CD4-positive, alpha-beta T cell treated with Interleukin-6 at 100 ng/mL for 8 hours (primary cell): ENCODE measurements at places on chromosomes 5 and 9.

- DNase-seq: no peak
These were observed 43.7 kb upstream of the SLIT3 start for GRCh38 chr5:169344629-169345028.

GRCh38 chr5:101370181-101370580 lies 467.1 kb upstream of the ST8SIA4 start:
- DNase-seq: no peak

- DNase-seq: no peak
These were observed 54.9 kb upstream of the ZSWIM6 start for GRCh38 chr5:61277190-61277589.

DNA sequence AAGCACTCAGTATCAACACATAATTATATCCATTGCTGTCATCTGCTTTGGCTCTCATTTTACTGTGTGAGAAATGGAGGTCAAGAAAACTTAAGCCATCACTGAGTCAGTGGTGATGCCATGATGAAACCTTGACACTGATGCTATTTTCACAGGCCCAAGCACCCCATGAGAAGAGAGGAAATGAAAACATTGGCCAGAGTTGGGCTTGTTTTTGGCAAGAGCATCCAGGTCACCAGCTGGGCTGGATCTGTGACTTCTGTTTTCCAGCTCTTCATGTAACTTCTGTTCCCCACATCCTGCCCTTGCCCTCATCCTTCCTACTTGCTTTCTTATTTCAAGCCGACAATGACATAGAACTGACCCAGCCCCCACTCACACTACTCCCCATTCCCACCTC lies 10.0 kb downstream of the LCP2 start:
- DNase-seq: no peak

- DNase-seq: no peak
These were observed 76.7 kb downstream of the EPB41L4A start for GRCh38 chr5:112342389-112342788.

DNA sequence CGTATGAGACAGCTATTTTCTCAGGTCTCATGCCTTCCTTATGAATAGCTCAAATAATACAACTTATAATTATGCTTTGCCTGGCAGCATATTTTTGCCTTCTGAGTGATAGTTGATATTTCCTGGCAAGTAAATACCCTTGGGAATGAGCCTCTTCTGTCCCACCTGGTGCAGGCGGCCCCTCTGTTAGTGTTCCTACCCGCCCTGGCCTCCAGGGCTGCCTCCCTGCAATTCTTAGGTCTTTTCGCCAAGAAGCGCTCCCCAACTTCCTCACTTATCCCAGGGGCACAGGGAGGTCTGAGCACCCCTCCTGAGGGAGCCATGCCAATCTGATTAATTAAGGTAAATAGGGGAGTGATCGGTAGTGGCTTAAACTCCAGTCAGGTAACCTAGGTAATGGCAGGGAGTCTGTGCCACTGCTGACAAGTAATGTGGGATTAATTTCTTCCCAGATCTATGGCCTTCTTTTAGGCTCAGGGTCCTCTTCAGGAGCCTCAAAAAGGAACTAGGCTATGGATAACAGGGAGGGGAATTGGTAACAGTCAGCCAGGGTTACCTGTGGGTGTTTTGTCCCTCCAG lies 81.5 kb downstream of the GALNT10 start:
- no peak for DNase-seq

DNA sequence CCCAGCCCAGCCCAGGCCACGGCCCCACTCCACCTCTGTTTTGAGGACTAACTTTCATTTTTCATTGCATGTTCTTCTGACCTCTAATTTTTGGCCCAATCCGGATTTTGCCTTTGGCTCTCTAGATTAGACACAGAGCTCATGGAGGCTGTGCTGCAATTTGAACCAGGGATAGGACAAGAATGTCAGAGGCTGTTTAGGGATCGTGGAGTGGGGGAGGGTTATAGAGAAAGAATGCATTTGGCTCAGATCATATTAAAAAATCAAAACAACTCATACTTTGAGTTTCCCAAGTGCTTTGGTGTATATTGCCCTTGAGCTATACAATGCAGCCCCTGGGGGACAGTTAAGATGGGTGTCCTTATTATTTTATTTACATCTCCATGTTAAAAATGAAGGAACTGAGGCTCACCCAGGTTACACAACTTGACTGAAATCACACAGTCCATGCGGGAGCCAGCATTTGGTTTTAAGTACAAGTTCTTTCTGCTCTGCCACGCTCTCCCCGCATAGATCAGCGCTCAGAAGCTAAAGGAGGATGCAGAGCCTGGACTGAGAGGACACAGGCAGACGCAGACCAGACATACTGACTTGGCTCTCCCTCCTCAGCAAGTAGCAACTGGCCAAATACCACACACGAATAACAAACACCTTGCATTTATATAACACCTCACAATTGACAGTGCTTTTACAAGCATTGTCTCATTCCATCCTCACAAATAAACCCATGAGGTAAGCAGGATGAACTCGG lies 126.4 kb upstream of the RAI14 start:
- DNase-seq: no peak

DNA sequence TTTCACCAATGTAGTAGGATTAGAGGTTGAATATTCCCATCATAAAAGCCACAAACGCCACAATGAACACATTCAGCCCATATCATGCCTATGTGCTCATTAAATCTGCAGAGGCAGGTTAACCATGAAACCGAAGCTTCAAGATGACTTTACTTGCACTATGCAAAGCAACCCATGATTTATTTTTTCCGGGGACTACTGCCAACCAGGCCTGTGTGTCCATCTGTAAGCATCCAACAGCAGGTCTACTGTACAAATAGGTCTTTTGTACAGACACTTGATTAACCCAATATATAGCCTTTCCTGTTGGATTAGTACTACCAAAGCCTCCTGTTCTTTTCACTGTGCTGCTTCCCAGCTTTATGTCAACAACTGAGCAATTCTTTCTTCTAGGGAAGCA lies 104.9 kb upstream of the CDH10 start:
- no peak for DNase-seq

- no peak for DNase-seq
These were observed 113.1 kb downstream of the LIFR start for GRCh38 chr5:38443390-38443789.

DNA sequence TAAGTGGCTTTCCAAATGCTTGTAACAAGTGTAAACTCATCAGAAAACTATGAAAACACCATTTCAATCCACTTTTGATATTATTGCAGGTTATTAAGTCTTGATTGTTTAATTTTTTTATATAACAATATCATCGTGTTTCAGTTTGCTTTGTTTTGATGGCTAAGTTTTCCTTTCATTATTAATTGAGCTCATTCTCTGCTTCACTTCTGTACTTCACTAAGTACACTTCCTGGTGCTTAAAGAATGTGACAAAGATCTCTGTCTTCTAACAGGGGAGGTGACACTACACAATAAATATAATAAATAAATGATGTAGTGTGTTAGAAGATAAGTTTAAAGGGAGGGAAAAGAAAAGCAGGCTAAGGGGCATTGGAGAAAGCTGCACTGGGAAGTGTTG lies 13.0 kb upstream of the RAD23B start:
- DNase-seq: no peak

GRCh38 chr5:11909471-11909870 lies 5.2 kb upstream of the CTNND2 start:
- DNase-seq: no peak

GRCh38 chr5:150960791-150961396 lies 56.1 kb upstream of the ZNF300 start:
- no peak for DNase-seq

DNA sequence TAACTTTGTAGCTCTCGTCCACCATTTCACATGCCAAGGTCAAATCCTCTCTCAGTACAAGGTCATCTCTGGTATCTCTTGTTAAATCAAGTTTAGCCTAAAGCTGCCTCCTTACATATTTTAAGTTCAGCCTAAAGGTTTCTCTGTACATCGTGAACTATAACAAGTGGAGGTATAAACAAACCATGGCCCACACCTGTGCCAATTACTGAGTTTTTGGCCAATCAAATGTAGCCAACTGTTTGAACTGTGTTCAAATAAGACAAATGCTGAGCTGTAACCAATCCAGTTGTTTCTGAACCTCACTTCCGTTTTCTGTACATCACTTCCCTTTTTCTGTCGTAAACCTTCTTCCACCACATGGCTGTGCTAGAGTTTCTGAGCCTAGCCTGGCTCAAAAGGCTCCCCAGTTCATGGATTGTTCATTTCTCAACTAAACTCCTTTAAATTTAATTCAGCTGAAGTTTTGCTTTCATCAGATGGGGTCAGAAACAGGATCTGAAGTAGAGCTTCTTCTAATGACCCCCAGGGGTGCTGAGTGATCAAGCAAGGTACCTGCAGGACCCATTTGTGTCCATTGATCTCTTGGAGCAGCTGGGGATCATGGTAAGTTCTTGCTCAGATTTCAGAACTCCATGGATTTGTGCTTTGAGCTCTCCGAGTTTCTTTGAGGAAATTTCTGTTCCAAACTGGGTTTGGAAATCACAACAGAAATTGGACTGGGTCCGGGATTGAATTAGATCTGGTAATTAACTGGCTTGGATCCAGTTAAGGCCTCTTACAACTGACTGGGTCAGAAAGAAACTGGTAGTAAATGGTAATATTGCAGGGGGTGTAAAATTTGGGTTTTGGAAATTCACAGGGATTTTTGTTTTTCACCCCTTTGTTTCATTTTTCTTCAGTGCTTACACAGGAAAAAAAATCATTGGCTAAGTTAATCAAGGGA lies 11.0 kb upstream of the NANS start:
- DNase-seq: peak; percentile 59

DNA sequence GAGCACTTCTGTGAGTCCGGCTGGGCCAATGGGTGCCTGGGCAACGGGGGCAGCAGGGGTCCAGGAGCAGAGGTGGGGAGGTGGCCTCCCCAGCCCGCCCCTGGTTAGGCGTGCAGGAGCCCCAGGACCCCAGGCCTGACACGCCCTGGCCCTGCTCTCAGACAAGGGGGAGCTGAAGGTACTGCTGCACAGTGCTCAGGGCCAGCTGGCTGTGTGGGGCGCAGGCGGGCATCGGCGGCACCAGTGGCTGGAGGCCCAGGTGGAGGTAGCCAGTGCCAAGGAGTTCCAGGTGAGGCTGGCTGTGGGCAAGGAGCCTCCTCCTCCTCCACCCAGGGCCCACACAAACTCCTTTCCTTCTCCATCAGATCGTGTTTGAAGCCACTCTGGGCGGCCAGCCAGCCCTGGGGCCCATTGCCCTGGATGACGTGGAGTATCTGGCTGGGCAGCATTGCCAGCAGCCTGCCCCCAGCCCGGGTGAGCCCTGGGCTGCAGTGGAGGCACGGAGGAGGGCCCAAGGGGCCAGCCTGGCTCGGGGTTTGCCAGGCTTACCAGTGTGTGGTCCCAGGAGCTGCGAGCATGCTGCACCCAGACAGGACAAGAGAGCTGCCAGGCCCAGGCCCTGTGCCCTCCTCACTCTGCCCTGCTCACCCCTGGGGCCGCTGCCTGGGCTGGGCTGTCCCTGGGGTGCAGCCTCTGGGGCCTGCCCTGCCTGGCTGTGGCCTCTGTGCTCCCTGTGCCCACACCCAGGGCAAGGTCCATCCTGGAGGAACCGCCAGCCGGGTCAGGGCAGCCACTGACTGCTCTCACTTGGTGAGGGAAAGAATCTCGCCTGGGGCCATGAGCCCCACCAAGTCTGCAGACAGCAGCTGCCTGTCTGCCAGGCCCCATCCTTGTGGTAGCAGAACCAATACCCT lies 7.0 kb downstream of the MAMDC4 start:
- DNase-seq: no peak
